ENCODE measurements at places on chromosomes 6 and 20.

- no peak for DNase-seq
- peaks cover 26% of the 10 kb centered on the region for H3K4me1 ChIP-seq
- no peak overlapping the region for H3K4me3 ChIP-seq
- no peaks in the 10 kb centered on the region for H3K27me3 ChIP-seq
- no peak overlapping the region for H3K27ac ChIP-seq
- peaks cover 24% of the 10 kb centered on the region for H3K36me3 ChIP-seq
Measured at GRCh38 chr20:57396212-57396983, 5.2 kb downstream of the RBM38 start.

GRCh38 chr6:158536891-158537798 lies 22.7 kb upstream of the TMEM181 start:
- peak overlapping the region; percentile 59 for H3K4me3 ChIP-seq
- DNase-seq, result peak; percentile 68
- no peaks in the 10 kb centered on the region for H3K4me1 ChIP-seq
- peaks cover 61% of the 10 kb centered on the region for H3K27me3 ChIP-seq
- H3K36me3 ChIP-seq, result no peaks in the 10 kb centered on the region

DNA sequence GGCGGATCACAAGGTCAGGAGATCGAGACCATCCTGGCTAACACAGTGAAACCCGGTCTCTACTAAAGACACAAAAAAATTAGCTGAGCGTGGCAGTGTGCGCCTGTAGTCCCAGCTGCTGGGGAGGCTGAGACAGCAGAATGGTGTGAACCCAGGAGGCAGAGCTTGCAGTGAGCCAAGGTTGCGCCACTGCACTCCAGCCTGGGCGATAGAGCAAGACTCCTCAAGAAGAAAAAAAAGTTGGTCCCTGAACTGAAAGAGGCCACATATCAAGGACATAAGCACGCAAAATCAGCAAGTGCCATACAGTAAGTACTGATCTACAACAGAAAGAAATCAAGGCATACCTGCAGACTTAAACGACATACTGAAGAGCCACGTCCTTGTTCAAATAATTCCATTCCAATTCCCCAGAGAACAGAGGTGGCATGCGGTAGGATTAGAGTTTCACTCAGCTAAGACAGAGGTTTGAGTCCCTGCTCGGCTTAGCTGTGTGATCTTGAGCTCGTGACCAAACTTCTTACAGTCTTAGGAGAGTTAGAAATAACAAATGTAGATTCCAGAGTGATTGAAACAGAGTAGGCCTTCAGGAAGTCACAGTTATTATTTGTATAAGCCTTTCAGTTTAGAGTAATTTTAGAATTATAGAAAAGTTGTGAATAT lies 29.2 kb downstream of the B4GALT5 start:
- H3K4me1 ChIP-seq, result peaks cover 42% of the 10 kb centered on the region
- no peak overlapping the region for H3K4me3 ChIP-seq
- peak overlapping the region; percentile 72 for H3K27ac ChIP-seq

DNA sequence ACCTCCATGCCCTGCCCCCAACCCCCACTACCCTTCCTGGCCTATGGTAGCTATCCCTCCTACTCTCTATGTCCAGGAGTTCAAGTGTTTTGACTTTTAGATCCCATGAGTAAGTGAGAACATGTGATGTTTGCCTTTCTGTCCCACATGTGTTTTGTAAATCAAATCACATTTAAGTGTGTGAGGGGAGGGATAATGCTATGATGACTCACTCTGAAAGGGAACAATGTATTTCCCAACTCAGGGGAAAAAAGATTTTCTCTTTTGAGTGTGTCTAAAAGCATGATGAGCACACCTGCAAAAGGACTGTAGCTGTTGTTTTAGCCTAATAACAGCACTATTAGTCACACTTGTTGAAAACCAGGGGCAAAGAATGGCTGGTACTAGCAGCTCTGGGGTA lies 193.7 kb downstream of the GJA10 start:
- DNase-seq, result no peak
- peak overlapping the region; percentile 19 for H3K27ac ChIP-seq
- peaks cover 15% of the 10 kb centered on the region for H3K4me1 ChIP-seq
- peaks cover 5% of the 10 kb centered on the region for H3K36me3 ChIP-seq
- H3K4me3 ChIP-seq, result no peak overlapping the region

GRCh38 chr6:38150681-38151296 lies 331.3 kb downstream of the ZFAND3 start:
- no peak for DNase-seq
- H3K36me3 ChIP-seq, result peaks cover 12% of the 10 kb centered on the region
- H3K4me1 ChIP-seq, result peaks cover 16% of the 10 kb centered on the region
- H3K27ac ChIP-seq, result no peak overlapping the region

- no peak overlapping the region for H3K27ac ChIP-seq
- H3K4me3 ChIP-seq, result no peak overlapping the region
- DNase-seq, result no peak
- H3K27me3 ChIP-seq, result peaks cover 1% of the 10 kb centered on the region
- H3K36me3 ChIP-seq, result peaks cover 10% of the 10 kb centered on the region
- no peaks in the 10 kb centered on the region for H3K4me1 ChIP-seq
Measured at GRCh38 chr6:10014557-10014956, 400.3 kb downstream of the TFAP2A start.

- H3K4me1 ChIP-seq, result peaks cover 72% of the 10 kb centered on the region
- peak overlapping the region; percentile 16 for H3K4me3 ChIP-seq
- peaks cover 2% of the 10 kb centered on the region for H3K36me3 ChIP-seq
- no peaks in the 10 kb centered on the region for H3K27me3 ChIP-seq
- peak; percentile 82 for DNase-seq
Measured at GRCh38 chr20:48538058-48538825, 289.6 kb downstream of the PREX1 start.

- H3K36me3 ChIP-seq, result no peaks in the 10 kb centered on the region
- DNase-seq, result no peak
- H3K27me3 ChIP-seq, result no peaks in the 10 kb centered on the region
- no peak overlapping the region for H3K4me3 ChIP-seq
Measured at GRCh38 chr20:54254596-54254995, 46.7 kb downstream of the PFDN4 start.

DNA sequence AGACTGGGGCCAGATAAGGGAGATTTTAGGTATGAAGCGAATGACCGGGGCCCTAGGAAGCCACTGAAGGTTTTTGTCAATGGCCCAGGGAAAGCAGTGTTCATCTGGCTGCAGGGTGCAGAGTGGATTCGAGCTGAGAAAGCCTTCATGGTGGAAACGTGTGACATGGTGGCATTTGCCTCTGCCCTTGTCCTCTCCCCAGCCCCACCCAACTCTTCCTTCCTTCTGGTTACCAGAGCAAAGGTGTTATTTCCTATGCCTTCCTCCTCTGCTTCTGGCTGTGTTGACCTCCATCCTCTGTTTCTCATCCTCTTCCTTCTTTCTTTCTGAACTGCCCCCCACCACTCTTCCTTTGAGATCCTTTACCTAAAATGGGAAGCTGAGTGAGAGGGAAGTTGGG lies 195.1 kb upstream of the SUPT3H start:
- DNase-seq, result no peak
- H3K27ac ChIP-seq, result no peak overlapping the region
- H3K4me1 ChIP-seq, result peaks cover 17% of the 10 kb centered on the region
- peaks cover 2% of the 10 kb centered on the region for H3K27me3 ChIP-seq

- peaks cover 31% of the 10 kb centered on the region for H3K4me1 ChIP-seq
- no peak for DNase-seq
Measured at GRCh38 chr20:10864076-10864672, 190.4 kb upstream of the JAG1 start.

DNA sequence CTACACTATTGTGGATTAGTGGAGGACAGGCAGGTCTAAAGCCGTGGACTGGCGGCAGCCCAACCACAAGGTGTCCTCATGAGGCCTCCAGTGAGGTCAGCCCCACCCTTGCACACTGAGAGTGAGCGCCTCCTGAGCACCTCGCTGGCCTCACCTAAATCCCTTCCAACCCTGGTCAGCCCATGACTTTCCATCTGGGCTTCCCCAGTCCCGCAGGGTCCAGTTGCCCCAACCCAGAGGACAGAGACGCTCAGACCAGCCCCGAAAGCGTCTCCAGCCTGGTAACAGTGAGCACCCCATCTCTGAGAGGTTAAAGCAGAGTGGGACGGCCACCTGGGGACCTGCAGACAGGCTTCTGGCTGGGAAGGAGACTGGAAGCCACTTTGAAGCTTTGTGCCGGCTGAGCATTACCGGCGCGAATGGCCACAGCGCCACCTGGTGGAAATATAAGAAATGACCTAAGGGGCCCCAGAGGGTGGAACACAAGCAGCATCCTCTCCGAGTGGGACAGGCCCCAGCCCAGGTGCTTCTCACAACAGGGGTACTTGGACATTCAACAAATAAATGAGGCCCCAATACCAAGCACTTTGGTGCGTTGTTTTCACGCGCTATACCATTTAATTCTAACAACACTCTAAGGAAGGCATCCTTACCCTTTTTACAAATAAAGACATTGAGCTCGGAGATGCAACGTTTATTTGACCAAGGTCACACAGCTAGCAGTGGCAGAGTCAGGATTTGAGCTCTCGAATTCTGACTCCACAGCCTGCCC lies 65.7 kb upstream of the TOP1 start:
- no peak overlapping the region for H3K27ac ChIP-seq
- peak; percentile 85 for DNase-seq
- peaks cover 12% of the 10 kb centered on the region for H3K27me3 ChIP-seq
- H3K36me3 ChIP-seq, result no peaks in the 10 kb centered on the region

DNA sequence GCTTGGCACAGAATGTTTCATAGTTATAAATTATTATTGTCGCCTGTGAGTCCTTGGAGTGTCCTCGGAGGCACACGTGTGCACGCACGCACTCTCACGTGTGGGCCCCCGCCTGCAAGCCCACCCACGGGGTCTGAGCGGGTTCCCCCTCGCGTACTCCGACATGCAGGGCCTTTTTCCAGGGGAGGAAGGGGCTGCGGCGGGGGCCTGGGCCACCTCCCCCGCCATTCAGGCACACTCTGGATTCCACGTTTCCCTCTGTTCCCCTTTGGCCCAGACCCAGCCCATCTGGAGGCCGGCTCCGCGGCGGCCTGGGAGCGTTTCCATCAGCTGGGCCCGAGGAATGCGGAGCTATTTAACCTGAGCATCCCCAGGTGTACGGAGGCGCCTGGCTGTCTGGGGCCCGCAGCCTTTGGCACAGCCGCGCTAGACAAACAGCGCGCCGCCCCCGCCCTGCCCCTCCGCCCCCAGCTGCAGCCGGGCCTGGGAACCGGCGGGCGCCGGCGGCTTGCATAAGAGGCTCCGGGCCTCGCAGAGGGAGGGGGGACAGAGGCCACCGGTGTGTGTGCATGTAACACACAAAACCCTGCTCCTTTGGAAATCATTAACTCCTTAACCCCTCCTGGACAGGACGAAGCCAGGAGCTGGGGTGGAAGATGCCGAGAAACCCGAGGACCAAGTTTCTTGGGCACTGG lies 3.3 kb downstream of the ID1 start:
- peak overlapping the region; percentile 100 for H3K27ac ChIP-seq
- peaks cover 57% of the 10 kb centered on the region for H3K4me1 ChIP-seq
- H3K36me3 ChIP-seq, result peaks cover 13% of the 10 kb centered on the region
- peak; percentile 90 for DNase-seq

GRCh38 chr6:130037207-130037811 lies 18.9 kb downstream of the L3MBTL3 start:
- H3K4me1 ChIP-seq, result peaks cover 15% of the 10 kb centered on the region
- DNase-seq, result no peak
- H3K4me3 ChIP-seq, result no peak overlapping the region
- H3K36me3 ChIP-seq, result peaks cover 18% of the 10 kb centered on the region

GRCh38 chr6:137816133-137816579 lies 50.9 kb upstream of the TNFAIP3 start:
- H3K4me3 ChIP-seq, result no peak overlapping the region
- H3K4me1 ChIP-seq, result peaks cover 17% of the 10 kb centered on the region
- no peak for DNase-seq

- DNase-seq, result no peak
- peaks cover 4% of the 10 kb centered on the region for H3K4me1 ChIP-seq
- H3K4me3 ChIP-seq, result no peak overlapping the region
- no peak overlapping the region for H3K27ac ChIP-seq
- peaks cover 1% of the 10 kb centered on the region for H3K27me3 ChIP-seq
Measured at GRCh38 chr6:169913096-169913638, 161.7 kb downstream of the ERMARD start.

- no peak for DNase-seq
- no peak overlapping the region for H3K4me3 ChIP-seq
- no peaks in the 10 kb centered on the region for H3K27me3 ChIP-seq
- H3K27ac ChIP-seq, result no peak overlapping the region
Measured at GRCh38 chr6:13557841-13558240, 16.6 kb upstream of the SIRT5 start.

DNA sequence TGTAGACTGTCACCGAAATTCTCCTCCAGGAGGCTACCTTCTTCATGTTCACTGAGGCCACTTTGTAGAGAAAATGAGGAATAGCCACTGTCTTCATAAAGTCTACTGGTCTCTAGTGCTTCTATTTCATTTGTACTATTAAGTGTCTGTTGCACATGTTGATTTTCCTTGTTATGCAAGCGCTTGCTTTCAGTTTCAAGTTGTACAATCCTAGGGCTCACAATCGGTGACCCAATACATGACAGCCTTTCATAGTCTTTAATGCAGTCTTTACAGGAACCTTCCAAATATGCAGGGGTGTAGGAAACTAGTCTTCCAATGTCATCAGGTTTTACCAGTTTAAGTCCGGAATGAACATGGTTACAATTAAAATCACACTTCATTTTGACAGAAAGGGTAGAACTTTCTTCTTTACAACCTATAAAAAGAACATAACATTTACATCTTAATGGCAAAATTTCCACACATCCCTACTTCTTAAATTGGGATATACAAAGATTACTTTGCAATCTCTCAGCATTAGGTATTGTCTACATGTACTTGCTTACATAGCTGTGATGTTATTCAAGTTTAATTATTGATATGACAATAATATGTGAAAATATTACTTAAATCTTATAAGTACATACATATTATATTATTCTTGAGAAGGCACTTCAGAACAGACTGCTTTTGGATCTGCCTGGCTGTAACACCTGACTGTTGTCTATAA lies 7.5 kb downstream of the FBXO5 start:
- peaks cover 7% of the 10 kb centered on the region for H3K4me1 ChIP-seq
- H3K27me3 ChIP-seq, result no peaks in the 10 kb centered on the region
- peaks cover 39% of the 10 kb centered on the region for H3K36me3 ChIP-seq
- DNase-seq, result no peak

DNA sequence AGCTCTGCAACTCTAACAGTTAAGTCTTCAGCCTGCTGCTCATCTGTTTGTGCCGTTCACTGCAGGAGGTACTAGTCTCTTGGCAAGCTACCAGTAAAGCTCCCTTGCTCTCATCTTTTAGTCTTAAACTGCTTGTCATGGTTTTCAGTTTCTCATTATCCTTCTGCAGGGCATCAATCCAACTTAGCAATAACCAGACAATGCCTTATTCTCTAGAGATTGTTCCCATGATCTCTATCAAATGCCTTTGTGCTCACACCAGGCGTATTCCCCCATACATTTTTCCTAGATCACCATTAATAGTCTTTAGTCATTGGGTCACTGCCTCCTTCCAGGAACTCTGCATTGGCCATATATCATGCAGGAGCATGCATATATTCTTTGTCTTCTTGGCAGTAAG lies 171.3 kb downstream of the GRM1 start:
- DNase-seq, result no peak
- H3K27ac ChIP-seq, result no peak overlapping the region
- no peak overlapping the region for H3K4me3 ChIP-seq
- H3K36me3 ChIP-seq, result no peaks in the 10 kb centered on the region
- H3K4me1 ChIP-seq, result no peaks in the 10 kb centered on the region
